ENCODE measurements at places on chromosomes 7 and 10.

GRCh38 chr7:632831-633210 is 93.7 kb upstream of the DNAAF5 start:
- no peak for DNase-seq

DNA sequence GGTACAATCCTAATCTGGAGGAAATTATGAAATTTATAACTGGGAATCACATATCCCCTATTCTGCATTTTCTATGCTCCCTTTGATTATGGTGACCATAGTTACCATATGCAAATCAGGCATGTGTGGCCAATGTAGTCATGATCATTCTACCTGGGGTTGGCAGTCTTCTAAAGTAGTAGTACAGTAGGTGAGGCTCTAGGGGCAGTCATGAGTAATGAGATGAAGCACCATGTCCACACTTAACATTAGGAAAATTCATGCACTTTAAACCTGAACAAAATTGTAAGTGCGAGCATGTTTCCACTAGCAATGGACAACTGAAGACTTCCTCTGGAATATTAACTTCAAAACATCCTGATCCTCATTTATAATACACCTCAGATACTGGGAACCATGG is 545.9 kb downstream of the SUGCT start:
- no peak for DNase-seq

DNA sequence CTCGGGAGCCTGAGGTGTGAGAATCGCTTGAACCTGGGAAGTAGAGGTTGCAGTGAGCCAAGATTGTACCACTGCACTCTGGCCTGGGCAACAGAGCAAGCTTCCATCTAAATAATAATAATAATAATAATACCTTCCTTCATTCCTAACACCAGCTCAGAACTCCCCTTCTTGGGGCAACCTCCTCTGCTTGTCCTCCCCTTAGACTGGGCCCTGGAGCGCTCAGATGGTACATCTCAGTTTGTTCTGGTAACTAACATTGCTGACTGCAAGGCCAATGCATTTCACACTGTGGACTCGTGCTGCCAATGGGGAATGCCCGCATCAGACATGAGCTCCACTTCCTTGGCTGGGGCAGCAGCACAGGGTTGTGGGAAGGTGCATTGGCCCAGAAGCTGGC is 77.6 kb downstream of the C10orf105 start:
- DNase-seq: no peak

DNA sequence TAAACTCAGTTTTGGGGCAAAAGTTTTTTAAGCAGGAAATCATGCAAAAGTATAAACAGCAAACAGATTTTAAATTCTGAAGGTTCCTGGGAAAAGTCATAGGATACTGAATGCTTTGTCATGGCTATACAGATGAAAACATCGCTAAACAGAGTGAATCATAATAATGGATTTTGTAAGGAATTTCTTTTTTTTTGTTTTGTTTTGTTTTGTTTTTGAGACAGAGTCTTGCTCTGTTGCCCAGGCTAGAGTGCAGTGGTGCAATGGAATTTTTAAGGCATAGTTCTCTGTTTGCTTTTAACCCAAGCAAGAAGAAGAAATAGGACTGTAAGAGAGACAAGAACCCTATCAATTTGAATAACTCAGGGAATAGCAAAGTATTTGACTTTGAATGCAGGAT is 285.3 kb downstream of the NRG3 start:
- no peak for DNase-seq

GRCh38 chr10:2772816-2773631 is 294.3 kb upstream of the PFKP start:
- no peak for DNase-seq

DNA sequence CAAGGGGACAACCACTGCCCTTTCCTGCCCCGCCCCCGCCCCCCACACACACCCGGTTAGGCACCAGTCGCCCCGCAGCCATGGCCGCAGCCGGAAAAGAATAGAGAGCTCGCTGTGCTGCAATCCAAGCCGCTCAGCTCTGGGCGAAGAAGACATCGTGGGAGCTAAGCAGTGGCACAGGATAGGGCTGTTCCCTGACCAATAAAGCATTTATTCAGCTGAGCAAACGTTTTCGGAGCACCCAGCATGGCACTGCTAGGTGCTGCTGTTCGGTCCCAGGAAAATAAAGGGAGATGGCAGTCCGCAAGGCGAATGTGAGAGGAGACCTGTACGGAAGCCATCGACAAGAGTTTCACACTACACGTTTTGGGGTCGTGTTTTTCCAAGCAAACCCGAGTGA is 18.3 kb downstream of the SKIDA1 start:
- DNase-seq: no peak

DNA sequence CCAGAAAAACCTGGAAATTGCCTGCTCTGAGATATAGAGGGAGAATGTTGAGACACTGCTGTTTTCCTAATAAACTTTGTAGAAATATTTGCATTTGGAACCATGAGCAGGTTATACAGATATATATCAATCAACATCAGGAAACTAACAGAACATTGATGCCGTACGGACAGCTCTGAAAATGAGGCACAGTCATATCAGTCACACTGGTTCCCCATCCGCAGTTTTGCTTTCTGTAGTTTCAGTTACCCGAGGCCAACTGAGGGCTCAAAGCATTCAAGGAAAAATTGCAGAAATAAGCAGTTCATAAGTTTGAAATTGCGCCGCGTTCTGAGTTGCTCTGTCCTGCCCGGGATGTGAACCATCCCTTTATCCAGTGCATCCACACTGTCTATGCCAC is 137.9 kb downstream of the KLF6 start:
- DNase-seq: no peak

DNA sequence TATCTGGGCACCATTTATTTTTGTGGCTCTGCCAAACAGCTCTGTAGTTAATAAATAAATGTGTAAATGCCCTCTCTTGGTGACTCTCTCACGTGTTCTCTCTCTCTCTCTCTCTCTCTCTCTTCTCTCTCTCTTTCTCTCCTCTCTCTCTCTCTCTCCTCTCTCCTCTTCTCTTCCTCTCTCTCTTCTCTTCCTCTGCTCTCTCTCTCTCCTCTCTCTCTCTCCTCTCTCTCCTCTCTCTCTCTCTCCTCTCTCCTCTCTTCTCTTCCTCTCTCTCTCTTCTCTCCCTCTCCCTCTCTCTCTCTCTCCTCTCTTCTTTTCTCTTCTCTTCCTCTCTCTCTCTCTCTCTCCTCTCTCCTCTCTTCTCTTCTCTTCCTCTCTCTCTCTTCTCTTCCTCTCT is 145.8 kb upstream of the TMEM72 start:
- DNase-seq: no peak

- no peak for DNase-seq
Measured at GRCh38 chr7:95794917-95795515, 22.7 kb downstream of the DYNC1I1 start.

DNA sequence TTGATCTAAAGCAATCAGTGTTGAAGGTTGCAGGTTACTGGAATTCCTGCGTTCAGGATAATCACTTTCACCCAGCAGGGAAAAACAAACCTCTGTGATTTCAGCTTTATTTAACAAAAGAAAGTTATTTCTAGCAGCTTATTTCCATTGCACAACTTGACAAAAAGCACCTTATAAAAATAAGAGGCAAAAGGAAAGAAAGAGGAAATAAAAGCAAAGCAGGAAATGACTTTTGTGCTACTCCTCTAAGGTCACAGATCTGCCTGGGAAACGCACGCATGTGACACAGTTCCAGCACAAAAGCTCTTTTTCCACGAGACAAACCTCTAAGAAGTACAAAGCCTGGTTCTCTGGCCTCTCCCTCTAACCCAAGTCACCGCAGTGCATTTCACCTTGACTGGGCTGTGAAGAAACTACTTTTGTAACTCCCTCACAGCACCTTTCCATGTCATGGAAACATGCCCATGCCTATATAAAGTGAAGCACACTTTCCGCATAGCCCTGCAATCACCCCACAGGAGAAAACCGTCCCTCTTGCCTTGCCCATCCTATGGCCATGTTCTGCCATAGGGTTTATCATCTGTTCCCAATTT is 870 bp downstream of the ANK3 start:
- no peak for DNase-seq

GRCh38 chr7:4468320-4469102 is 213.6 kb upstream of the FOXK1 start:
- DNase-seq: no peak

- no peak for DNase-seq
Measured at GRCh38 chr7:22413211-22413610, 56.3 kb upstream of the RAPGEF5 start.

DNA sequence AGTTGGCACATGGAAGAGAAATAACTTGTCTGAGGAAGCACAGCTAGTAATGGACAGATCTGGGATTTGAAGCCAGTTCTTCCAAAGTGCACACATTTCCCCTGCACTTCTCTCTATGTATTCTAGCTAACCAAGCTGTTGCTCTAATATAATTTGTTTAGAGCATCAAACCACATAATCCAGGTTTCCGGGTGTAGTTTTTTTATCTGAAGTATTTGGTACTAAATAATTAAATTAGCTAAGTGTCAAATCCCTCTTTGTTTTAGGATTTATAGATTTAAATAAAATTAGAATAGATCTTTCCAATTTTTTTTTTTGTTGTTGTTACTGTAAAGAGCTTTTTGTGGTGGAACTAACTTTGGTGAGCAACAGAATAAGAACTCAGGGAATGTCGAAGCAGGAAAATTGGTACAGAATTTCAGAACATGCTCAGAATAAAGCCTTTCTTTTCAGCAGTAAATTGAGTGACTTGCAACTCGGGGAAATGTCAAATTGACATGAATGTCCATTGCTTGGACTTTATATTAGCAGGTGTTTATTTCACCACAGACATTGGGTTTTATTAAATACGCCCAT is 33.7 kb downstream of the CAMK1D start:
- DNase-seq: no peak

- no peak for DNase-seq
Measured at GRCh38 chr10:1020460-1020859, 5.2 kb downstream of the IDI2 start.

DNA sequence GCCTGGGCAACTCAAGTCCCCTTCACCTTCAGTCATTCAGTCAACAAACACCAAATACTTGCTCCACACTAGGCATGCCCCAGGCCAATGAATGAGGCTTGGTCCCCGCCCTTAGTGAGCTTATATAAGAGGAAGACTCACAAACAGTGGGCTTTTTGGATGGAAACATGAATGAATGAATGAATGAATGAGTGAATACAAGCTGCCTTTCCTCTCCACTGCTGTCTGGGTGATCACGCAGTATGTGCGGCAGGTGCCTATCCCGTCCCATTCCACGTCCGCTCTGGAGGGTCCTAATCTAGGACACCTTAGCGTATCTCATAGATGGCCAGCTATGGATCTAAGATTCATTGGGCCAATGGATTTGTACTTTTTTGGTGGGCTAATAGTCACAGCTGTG is 19.8 kb upstream of the GTF2I start:
- no peak for DNase-seq

All from CD4-positive, alpha-beta T cell treated with Interleukin-4 for 4 hours (primary cell).